A673 (cell line): ENCODE measurements at places on chromosomes 6 and 20. TPM values are rescaled to one million over a fixed set of nuclear protein-coding genes. Genes with fewer than 3 reads are reported as not detected.

The SLC25A27 gene
- 0.45 and 0.52 TPM in 2 replicates for total RNA-seq

GRCh38 chr6:11330413-11330760 lies 97.9 kb upstream of the NEDD9 start:
- DNase-seq: no peak

DNA sequence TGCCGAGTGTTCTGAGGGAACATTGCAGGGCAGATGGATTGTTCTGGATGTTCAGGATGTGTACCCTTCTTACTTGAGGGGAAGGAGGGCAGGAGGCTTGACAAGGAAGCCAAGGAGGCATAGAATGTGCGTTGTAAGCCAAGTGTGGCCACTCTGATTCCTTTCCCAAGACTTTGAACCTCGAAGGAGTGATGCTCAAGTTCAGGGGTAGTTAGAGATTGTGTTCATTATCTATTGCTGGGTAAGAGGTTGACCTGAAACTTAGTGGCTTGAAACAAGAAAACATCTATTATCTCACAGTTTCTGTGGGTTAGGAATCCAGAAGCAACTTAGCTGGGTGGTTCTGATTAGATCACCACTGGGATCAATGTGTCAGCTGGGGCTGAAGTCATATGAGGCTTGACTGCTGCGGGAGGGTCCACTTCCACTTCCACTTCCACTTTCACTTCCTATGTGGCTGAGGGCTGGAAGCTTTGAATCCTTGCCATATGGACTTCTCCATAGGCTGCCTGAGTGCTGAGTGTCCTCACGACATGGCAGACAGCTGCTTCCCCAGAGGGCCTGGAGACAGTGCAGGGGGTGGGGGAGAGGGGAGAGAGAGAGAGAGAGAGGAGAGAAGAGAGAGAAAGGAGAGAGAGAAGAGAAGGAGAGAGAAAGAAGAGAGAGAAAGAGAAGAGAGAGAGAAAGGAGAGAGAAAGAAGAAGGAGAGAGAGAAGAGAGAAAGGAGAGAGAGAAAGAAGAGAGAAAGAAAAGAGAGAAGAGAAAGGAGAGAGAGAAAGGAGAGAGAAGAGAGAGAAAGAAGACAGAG lies 6.9 kb upstream of the CD40 start:
- DNase-seq: no peak

The BNIP5 gene
- total RNA-seq: not detected in 2 replicates

GRCh38 chr20:19692100-19692499 lies 66.0 kb upstream of the RIN2 start:
- DNase-seq: no peak

The SYCP2L gene
- total RNA-seq: 7.5 and 9.7 TPM in 2 replicates

DNA sequence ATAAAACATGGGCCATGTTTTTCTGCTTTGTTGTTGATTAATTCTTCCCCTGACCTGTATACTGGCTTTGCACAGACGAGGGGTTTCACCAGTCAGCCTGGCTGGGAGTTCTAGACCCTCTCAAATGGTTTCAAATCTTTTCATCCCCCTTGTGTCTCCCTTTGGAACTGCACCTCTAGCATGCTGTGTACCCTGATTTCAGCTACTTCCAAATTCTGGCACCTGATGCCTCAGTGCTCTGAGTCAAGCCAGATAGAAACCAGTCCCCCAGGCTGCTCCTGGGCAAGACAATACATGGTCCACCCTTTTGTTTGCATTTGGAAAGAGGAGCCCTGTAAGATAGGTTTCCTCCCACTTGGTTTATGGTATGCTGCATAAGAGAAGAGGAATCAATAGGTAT lies 290.2 kb downstream of the BTBD3 start:
- peak; percentile 54 for DNase-seq

- DNase-seq: no peak
Observed at GRCh38 chr6:159023893-159024292, 20.9 kb downstream of the TAGAP start.

The MYLK4 gene
- total RNA-seq: 0.13 and 0.39 TPM in 2 replicates

The PNPLA1 gene
- 0.20 and 0.26 TPM in 2 replicates for total RNA-seq

The TLDC2 gene
- not detected in 2 replicates for total RNA-seq

- no peak for DNase-seq
Observed at GRCh38 chr6:128277379-128277778, 243.0 kb downstream of the PTPRK start.

DNA sequence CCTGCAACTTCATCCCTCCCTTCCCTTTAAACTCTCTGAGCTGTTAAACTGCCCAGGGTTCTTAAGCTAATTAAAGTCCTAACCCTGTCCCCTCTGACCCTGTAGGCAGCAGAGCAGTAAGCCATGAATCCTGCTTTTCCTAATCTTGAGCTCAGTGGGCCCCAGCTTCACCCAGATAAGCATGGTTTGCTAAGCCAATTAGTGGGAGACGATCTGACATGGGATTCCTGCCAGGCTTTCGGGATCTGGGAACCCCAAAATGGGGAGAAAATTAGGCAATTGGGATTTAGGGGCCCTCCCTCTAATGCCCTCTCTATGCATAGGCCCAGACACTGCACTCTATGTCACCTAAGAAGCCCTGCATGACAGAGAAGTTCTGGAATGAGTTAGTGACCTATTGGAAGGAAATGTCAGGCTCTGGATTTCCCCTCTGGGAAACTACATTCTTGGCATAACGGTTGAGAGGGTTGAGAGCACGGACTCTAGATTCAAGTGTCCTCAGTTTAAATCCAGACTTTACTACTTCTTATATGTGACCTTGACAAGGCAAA lies 4.6 kb downstream of the XKR7 start:
- no peak for DNase-seq
